Posterior vena cava (tissue), 2 donors: ENCODE measurements at places on chromosomes 1 and 21.
A peak's percentile ranks its signal among the peaks of the same experiment; 100 is the strongest.

DNA sequence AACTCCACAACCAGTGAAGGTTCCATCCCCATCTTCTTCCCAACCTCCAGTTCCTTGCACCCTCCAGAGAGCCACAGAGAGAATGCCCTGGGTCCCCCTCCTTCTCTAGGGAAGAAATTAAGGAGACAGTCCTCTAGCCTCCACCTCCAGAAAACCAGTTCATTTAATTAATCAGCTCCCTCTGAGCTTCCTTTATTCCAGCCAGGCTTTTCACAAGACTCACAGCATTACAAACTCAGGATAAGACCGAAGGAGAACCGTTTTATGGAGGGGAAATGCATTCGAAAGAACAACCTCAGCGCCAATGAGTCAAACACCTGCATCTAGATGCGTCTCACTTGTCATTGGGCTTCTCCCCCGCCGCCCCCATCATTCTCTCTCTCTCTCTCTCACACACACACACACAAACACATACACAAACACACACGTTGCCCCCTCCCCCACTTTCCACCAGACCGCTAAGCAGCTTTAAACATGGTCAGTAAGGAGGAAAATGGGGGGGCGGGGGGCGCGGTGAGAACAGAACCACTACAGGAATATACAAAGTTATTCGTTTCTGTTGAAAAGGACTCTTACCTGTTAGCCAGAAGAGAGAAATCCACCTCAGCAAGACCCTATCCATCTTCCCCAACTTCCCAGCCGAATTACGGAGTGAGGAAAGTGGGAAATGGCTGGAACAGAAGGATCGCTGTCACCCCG, 544 bp downstream of the ILDR2 start:
- DNase-seq: no peak

- peak; percentile 66 for DNase-seq
These were observed 16.3 kb downstream of the SLC19A1 start for GRCh38 chr21:45525910-45526306.

GRCh38 chr1:244436336-244437085, 15.2 kb downstream of the ADSS2 start:
- no peak for DNase-seq

- DNase-seq: no peak
These were observed 6.0 kb downstream of the COL24A1 start for GRCh38 chr1:86150553-86151055.

GRCh38 chr1:228416217-228416933, at the start of gene TRIM17:
TSS of gene TRIM17 (minus strand) at chr1:228416861. CDS start at chr1:228415072, 1,789 bp downstream.
- peak; percentile 79 for DNase-seq

- no peak for DNase-seq
These were observed 167.8 kb upstream of the KLHDC7A start for GRCh38 chr1:18312961-18313360.

DNA sequence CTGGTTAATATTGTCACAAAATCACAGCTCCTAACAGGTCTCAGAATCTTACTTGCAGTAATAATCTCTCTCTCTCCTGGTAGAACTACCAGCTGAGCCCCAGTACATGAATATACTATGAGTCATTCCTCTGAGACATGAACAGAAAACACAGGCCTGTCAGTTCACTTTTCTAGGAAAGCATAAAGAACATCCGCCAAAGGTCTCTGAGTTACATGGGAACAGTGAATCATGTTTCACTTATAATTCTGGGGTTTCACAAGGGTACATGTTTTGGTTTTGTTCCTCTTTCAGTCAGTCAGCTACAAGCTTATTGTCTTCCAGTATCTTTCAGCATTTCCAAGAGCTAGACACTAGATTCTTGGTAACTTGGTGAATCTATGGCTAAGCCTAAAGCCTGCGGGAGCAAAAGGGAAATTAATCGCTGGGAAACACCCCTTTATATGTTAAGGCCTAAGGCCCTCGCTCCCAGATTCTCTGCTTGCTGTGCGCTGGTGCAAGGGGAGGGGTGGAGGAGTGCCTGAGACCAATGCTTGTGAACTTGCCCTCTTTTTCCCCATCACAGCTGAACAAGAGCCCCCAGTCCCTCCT, 31.7 kb downstream of the IFNGR2 start:
- no peak for DNase-seq

GRCh38 chr1:201147396-201148015, 6.8 kb downstream of the TMEM9 start:
- no peak for DNase-seq

DNA sequence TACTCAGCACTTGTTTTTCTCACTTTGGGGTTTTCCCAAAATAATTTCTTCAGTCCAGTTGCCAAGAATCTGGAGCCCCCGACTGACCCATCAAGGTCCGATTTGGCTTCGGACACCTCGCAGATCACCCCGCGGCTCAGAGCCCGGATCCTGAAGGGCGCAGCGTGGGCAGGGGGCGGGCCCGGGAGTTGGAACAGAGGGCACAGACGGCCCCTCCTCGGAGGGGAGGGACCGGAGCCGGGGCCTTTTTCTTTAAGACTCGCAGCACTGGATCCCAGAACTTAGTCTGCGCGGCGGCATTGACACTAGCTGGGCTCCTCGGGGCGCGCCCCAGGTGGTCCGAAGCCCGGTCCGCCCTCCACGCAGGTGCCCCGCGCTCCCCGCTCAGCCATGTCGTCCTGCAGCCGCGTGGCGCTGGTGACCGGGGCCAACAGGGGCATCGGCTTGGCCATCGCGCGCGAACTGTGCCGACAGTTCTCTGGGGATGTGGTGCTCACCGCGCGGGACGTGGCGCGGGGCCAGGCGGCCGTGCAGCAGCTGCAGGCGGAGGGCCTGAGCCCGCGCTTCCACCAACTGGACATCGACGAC, at the start of gene CBR3:
TSS of gene CBR3 (plus strand) at position 277 of the 588 bp plus-strand sequence. CDS start at position 391, 114 bp downstream.
- peak; percentile 92 for DNase-seq

GRCh38 chr21:43868461-43868860, 3.4 kb downstream of the AGPAT3 start:
- no peak for DNase-seq

DNA sequence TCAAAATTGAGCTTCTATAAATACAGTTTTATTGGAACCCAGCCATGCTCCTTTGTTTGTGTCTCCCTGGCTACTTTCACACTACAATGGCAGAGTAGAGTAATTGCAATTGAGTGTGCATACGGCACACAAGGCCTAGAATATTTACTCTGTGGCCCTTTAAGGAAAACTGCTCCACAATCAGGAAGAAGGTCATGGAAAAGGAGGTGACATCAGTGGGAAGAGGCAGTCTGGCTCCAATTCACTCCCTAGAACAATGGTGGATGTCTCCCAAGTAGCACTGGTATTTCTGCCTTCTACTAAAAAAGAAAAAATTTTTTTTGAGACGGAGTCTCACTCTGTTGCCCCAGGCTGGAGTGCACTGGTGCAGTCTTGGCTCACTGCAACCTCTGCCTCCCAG, 51.3 kb downstream of the KRTAP19-8 start:
- no peak for DNase-seq

- no peak for DNase-seq
These were observed 704.8 kb upstream of the RGS18 start for GRCh38 chr1:191453487-191453886.

GRCh38 chr1:159936273-159936904, 9.0 kb downstream of the IGSF9 start:
- DNase-seq: peak; percentile 94

GRCh38 chr1:165887877-165888551, 60.6 kb downstream of the UCK2 start:
- DNase-seq: no peak

GRCh38 chr1:41242342-41243078, 404 bp upstream of the SCMH1 start:
- DNase-seq: peak; percentile 81

DNA sequence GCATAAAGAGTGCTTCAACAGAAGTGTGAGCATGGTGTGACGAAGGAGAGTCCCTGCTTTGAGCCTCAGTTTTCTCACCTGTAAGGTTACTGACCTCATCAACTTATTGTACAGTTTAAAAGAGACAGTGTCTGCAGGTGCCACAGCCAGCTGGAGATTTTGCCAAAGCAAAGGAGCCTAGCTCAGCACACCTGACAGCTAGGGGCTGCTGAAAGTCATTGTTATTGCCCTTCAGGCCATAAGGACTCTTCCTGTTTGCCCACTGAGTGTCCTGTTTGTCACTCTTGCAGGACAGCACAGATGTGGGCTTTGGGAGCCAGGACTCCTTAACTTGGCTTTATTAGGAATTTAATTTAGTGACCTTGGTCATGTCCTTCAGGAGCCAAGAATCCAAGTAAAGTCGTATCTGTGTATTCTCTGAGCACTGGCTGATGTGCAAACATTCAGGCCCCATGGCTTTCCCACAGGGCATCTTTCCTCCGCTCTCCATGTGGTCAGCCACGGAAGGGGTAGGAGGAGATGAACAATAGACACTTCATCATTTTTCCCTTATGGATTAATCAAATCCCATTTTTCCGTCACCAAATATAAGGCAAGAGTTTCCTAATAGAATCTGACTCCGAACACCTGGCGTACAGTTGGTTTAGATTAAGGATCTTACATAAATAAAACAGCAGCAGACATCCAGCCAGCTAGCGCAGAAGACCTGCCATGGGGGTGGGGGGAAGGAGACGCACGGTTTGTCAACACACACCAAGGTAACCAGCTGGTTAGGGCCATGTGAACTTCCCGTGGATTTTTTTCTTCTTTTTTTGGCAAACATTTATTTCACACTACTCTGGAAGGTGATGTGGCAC, 43.1 kb upstream of the KANK4 start:
- DNase-seq: no peak

DNA sequence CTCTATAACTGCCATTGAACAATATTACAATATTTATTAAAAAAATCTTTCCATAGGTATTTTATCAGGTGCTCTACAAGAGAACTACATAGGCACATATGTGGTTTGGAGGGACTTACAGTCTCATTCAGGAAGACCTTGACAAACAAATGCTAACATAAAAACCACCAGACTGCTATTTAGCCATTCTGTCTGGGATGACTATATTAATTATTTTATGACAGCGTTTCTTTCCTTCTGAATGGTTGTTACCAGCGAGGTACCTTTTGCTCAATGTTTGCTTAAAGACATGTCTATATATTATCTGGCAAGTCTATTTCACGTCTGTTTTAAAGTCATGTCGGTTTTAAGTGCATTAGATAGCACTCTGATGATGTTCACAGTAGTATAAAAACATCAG, 69.7 kb downstream of the RUNX1 start:
- no peak for DNase-seq

DNA sequence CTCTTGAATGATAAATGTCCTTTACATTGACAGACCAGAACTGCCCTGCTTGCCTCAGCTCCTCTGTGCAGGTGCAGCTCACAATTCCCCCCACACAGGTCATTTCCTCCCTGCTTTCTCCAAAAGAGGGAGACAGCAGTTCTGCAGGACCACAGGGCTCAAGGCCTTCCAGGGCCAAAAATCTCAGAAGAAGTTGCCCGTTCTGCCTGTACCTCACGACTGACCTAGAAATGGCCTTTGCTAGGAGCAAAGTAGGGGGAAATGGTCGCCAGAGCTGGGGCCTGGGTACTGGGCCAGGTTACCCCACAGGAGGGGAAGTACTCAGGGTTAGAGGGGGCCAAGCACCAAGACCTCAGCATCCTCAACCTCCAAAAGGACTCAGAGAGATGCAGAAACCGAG, 11.1 kb downstream of the RNU1-2 start:
- no peak for DNase-seq

DNA sequence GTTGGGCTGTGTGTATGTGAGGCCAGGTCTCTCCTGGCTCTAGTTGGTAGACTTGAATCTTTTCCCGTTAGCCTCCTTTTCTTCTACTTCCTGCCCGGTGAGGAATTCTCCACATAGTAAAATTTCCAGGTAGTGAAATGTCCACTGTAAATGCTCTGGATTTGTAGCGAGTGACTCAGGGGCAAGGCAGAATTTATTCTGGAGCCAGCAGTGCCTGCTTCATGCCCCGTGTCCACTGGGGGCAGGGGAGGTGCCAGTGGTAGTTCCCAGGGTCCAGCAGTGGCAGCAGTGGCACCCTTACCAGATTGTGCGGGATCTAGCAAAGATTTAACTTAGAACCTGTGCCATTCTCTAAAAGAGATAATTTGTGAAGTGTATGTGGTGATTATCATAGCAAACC, 74.5 kb upstream of the USP24 start:
- DNase-seq: no peak

DNA sequence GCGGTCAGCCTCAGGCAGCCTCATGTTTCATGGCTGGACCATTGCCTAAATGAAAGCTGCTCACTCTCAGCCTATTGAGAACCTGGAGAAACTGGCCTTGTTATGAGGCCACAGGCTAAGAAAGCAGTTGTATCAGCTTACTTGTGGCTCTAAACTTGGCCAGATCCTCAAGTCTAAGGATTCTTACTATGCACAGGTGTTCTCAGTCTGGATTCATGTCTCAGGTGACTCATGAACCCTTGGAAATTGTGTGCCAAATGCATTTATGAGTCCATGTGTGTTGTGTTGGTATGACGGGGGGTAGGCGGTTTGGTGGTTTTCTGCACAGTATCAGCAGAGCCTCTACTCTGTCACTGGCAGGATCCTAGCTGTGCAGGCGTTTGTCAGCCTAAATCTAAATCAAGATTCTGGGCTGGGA, 90.4 kb downstream of the ROR1 start:
- no peak for DNase-seq

DNA sequence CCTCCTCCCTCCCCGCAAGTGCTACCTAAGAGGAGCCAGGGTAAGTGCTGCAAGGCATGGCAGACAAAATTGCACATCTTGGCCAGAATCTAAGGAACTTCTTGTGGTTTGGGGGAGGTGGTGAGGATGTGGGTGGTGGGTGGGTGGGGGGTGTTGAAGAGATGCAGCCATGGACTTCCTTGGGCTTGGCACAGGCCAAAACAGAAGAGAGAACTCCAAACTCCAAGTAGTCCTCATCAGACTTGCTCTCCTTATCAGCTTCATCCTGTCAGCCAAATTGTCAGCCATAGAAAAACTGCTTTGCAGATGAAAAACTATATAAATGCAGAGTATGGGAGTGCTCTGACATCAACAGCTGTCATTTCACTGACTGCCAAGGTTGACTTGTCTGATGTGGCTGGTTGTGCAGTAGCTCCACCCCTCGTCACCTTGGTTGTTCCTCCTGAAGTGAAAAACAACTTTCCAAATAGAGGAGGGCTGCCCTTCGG, 7.1 kb downstream of the AMIGO1 start:
- DNase-seq: no peak

DNA sequence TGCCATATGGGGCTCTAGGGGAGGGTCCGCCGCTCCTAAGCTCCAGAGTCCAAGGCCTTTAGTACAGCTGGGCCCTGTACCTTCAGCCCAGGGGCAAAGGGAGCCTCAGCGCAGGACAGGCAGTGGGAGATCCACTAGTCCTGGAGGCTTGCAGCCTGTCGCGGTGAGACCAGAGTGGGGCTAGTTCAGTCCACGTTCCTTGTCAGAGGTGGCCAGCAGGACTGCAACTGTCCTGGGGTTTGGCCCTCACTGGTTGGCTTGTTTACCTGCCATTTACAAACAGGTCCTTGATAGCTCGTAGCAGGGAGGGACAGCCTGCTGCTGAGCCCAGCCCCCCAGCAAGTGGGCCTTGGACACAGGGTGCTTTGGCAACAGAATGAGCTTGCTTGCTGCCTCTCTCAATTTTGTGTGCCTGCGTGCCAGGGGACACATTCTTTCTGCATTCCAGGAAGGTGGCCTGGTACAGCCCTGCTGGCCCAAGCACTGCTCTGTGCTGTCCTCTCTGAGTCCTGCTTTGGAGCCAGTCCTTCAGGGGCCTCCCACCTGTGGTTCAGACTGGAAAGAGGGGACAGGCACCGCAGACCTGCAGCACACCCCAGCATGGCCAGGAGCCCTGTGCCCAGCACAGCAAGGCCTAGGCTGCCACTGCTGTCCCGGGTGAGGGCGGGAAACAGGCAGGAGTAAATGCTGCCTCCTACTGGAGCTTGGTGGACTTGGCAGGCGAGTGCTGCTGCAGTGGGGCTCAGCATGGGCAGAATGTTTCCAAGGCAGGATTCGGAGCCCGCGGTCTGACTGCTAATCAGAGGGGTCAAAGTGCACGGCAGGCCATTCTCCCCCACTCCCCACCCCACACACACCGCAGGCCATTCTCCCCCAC, 15.2 kb downstream of the H6PD start:
- no peak for DNase-seq
